Liver (tissue), 10 donors: ENCODE measurements at places on chromosomes 2 and 18. TPM values are rescaled to one million over a fixed set of nuclear protein-coding genes. Genes with fewer than 3 reads are reported as not detected.

Gene DYNAP
- not detected for total RNA-seq

Gene NCKAP1
- 26.4 TPM for total RNA-seq

Gene IRS1
- 11.6 TPM for total RNA-seq

Gene TEX44
- total RNA-seq, result not detected

Gene TIGD1
- 3.0 TPM for total RNA-seq

Gene REG1B
- not detected for total RNA-seq

Gene STPG4
- total RNA-seq, result not detected

Gene CD207
- total RNA-seq, result not detected

Gene C2orf72
- 141 TPM for total RNA-seq

Gene MFF
- total RNA-seq, result 31.7 TPM

Gene GULP1
- total RNA-seq, result 1.2 TPM

Gene TUBB8B
- total RNA-seq, result not detected

Gene OSBPL6
- 3.3 TPM for total RNA-seq

Gene SERPINB3
- 0.05 TPM for total RNA-seq

Gene CNRIP1
- total RNA-seq, result 26.4 TPM
